ENCODE measurements at places on chromosomes 7 and 10. TPM values are rescaled to one million over a fixed set of nuclear protein-coding genes. Genes with fewer than 3 reads are reported as not detected.

The SMO gene
- total RNA-seq = 0.33 TPM

GRCh38 chr7:22627136-22627535, 99.9 kb upstream of the IL6 start:
- DNase-seq = no peak

The NUTM2A gene
- 0.48 TPM for total RNA-seq

DNA sequence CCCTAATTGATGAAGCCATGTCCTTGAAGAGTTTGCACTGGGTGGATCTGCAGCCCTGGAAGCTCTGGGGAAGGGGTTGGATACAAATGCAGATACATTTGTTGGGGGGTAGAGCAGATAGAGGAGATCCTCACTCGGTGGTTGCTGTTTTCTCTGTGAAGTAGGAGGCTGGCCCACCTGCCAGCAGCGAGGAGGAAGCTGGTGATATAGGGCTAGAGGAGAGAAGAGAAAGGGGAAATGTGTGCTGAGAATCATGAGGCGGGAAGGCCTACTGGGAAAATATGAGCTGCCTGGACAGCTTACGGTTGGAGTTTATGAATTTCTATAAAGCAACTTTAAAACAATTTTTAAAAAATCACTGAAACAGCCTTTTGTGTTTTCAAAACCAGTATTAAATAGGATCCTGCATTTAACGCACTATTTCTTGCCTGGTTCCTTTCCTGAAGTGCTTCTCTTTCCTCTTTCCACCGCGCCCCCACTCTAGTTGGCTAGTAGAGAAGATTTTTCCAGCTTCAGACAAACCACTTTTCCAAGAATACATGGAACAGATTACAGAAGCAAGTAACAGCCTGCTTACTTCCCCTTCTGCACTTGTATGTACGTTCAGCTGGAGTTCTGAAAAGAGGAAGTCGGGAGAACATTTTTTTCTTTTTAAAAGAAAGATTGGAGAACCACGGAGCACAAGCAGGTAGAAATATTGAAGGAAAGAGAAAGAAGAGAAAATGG, 100.6 kb upstream of the GLCCI1 start:
- DNase-seq = no peak

GRCh38 chr7:16493266-16493665, 27.7 kb upstream of the SOSTDC1 start:
- no peak for DNase-seq

The PVRIG gene
- 24.5 TPM for total RNA-seq

The WNT8B gene
- total RNA-seq = not detected

DNA sequence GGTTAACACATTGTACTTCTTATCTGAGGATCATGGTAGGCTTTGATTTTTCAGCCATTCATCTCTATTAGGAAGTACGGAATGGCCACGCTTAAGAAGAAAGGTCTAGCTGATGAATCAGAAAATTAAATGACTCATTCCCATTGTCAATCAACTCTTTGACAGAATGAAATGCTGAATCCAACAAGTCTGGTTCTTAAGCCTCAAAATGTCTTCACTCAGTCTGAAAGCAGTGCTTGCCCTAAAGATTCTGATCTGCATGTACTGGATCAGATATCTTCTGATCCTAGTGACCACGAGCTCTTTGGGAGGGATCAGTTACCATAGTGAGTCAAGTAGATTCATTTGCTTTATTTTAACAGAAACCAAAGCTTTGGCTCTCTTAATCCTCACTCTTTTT, 5.7 kb upstream of the CELF2 start:
- DNase-seq = no peak

DNA sequence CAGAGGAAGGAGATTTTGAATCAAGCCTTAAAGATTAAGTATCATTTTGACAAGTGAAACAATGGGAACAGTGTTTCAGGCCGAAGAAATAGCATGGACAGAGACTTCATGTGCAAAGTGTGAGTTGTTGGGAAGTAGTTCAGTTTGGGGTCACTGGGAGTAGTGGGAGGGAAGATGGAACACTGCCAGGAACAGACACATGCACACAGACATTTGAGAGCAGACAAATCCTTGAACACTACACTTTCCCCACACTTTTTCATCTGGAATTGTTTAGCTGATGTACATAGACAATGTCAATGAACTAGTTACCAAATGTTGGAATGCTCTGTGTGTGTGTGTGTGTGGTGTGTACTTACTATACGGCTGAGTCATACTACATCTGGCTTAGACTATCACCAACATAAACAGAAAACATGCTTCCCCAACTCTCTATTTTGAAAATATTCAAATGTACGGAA, 52.4 kb upstream of the LRRC17 start:
- no peak for DNase-seq

- no peak for DNase-seq
Measured at GRCh38 chr10:16470747-16471146, 33.9 kb downstream of the PTER start.

The ADAM12 gene
- 0.31 TPM for total RNA-seq

DNA sequence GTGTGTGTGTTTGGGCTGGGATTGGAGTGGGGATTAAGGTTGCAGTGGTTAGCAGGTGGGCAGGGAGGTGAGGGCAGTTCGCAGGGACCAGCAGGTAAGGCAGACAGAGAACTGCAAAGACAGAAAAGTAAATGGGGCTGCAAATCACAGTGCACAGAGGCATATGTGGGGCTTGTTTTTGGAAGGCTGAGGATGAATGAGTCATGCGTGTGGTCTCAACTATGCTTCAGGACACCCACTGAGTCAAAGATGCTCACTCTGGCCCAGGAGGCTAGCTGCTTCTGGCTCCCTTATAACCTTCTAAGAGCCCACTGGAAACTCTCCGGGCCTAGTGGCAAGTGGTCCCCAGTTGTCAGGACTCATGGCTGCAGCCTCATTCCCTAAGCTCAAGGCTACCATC, 118.2 kb downstream of the ZNF248 start:
- no peak for DNase-seq

DNA sequence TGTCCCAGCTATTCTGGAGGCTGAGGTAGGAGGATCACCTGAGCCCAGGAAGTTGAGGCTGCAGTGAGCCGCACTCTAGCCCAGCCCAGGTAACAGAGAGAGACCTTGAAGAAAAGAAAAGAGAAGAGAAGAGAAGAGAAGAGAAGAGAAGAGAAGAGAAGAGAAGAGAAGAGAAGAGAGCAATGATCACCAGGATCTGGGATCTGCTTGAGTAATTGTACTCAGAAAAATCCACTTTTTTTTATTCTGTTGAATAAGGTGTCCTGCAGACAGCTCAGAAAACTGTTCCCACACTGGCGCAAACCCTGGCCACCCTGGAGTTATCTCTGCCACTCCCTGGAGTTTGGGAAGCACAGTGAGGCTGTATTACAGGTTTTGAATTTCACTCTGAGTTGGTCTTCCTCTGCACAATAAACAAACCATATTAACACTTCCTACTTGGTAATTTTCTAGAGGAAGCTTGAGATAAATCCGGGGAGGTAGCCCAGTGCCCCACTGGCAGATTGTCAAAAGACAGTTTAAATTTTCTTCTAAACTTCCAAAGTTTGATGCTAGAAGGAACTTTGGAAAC, 9.6 kb upstream of the OAT start:
- DNase-seq = no peak

DNA sequence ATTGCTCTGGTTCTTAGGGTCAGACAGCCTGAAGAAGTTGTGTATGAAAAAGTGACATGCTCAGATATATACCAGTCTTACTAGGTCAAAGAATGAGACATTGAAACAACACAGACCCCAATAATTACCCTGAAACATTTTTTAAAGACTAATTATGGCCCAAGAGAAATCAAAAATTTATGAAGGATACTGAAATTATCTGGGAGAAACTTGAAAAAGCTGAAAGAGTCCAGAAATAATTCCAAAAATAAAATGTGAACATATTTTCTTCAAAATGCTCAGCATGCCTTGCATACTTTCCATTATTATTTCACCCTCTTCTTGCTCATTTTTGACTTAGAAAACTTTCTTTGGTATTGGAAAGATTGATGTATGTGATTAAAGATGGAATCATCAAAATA, 198.9 kb upstream of the CCDC6 start:
- no peak for DNase-seq

GRCh38 chr7:16028103-16028502, 341.6 kb upstream of the MEOX2 start:
- no peak for DNase-seq

GRCh38 chr10:8048281-8049008, 6.0 kb upstream of the GATA3 start:
- peak; percentile 77 for DNase-seq

The OR9A2 gene
- total RNA-seq = not detected

Data from CD8-positive, alpha-beta memory T cell (primary cell).